ENCODE measurements at places on chromosomes 16 and 17. TPM values are rescaled to one million over a fixed set of nuclear protein-coding genes. Genes with fewer than 3 reads are reported as not detected.

BICDL2 gene
- total RNA-seq: not detected

RPS6KB1 gene
- 43.0 TPM for total RNA-seq

CEMP1 gene
- total RNA-seq: not detected

COTL1 gene
- 164 TPM for total RNA-seq

DNA sequence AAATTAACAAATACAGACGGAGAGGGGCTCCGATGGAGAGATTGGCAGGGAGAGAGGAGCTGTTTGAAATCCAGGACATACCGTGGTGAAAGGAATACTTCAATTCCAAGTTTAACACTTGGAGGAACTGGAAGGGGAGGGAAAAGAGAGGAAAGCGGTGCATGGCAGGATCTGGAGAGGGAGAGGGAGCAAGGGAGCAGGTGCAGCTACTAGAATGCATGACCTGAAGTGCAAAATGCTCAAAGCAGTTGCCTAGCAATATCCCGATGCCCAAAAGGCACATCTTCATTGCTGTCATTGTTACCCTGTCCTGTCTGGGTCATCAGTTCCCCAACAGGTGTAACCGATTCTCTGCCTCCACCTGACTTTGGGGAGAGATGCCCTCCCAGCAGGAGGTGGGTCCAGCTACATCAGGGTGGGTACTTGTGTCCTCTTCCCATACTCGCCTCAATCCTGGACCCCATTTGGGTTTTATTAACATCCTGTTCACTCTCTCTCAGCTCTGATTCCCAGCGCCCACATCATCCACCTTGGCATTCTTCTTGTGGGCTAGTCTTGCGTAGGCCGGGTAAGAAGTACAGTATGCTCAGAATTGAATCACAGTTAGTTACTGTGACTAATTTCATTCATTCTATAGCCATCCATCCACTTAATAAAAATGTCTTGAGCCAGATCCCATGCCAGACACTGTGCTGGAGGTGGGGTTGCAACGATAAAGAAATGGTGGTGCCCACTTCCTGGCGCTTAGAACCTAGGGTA is 37.4 kb upstream of the EMP2 start:
- no peak for DNase-seq

DNA sequence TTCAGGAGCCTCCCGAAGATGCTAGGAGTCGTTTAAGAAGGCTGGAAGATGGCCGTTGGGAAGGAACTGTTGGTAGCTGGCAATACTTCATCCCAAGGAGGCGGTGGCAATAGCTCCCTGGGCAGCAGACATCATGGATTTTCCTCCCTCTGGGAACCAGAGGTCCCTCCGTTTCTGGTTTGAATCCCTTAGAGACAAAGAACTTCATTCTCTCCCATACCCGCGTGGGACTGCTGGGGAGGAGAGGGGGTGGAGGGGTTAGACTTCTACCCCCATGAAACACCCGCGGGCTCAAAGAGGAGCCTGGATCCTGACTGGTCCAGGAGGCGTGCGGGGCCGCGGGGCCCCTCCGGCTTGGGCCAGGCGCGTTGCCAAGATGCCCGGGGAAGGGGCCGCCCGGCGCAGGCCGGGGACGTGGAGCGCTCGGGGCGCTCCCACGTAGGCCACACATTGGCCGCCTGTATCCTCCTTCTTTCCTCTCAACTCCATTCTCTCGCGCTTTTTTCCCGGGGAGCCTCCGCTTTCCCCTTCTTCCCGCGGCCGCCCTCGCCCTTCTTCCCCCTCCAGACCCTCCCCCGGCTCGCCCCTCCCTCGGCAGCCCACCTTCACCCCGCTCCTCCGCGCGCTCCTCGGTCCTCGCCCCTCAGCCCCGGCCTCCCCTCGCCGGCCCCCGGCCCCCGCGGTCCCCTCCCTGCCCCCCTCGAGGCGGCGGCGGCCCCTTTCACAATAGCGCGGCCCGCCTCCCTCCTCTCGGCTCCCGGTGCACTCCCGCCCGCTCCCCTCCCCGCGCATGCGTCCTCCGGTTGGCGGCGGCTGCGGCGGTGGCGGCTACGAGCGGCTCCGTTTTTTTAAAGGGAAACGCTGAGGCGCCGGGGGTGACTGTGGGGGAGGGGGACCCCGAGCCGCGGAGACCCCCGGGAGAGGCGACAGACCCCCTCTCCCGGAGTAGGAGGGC is at the start of gene MSL1:
Gene MSL1 (plus strand): TSS at position 791 of the 955 bp plus-strand sequence. CDS start 642 bp downstream, outside the sequence.
- DNase-seq: peak; percentile 97

- DNase-seq: no peak
Measured at GRCh38 chr17:41498276-41498675, 7.1 kb downstream of the KRT13 start.

DNA sequence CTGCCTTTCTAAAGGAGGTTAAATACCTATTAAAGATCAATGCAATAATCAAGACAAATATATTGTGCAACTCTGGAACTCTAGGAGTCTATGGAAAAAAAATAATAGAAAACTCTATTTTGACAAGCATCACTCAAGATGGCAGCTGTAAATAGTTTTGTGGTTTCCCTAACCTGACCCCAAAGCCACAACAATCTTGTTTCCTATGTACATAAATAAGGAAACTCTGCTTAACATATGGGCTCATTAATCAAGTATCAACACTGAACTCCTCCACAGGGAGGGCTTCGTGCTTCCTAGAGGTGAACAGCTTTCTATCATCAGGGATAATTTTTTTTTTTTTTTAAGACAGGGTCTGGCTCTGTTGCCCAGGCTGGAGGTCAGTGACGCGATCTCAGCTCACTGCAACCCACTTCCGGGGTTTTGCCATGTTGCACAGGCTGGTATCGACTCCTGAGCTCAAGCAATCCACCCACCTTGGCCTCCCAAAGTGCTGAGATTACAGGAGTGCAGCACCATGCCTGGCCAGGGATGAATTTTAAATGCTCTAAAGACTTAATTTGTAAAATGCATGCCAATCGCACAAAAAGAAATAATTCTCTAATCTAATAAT is 42.5 kb downstream of the ARHGAP17 start:
- DNase-seq: no peak

RAB26 gene
- not detected for total RNA-seq

ABI3 gene
- total RNA-seq: 12.5 TPM

GRIN2A gene
- total RNA-seq: 0.74 TPM

CHD9NB gene
- 0.48 TPM for total RNA-seq

PABPN1L gene
- total RNA-seq: not detected

TMEM114 gene
- total RNA-seq: not detected

DNA sequence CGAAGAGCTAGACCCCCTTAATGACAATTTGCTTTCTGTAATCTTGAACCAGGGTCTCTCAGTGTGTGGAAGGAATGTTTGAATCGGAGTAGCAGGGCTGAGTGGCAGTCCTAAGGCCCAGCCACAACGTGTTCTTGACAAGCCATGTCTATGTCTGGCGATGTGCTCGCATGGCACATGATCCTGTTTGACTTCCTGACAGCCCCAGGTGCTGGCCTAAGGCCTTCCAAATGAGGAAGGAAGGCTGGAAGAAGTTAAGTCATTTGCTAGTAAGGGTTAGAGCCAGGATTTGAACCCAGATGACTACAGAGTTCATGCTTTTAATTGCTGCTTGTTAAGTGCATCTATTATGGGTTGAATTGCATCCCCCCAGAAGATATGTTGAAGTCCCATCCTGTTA is 486.7 kb downstream of the MAF start:
- DNase-seq: no peak

ITGB4 gene
- total RNA-seq: 13.9 TPM

CBX2 gene
- total RNA-seq: 2.9 TPM

KLHL36 gene
- 55.4 TPM for total RNA-seq

DNA sequence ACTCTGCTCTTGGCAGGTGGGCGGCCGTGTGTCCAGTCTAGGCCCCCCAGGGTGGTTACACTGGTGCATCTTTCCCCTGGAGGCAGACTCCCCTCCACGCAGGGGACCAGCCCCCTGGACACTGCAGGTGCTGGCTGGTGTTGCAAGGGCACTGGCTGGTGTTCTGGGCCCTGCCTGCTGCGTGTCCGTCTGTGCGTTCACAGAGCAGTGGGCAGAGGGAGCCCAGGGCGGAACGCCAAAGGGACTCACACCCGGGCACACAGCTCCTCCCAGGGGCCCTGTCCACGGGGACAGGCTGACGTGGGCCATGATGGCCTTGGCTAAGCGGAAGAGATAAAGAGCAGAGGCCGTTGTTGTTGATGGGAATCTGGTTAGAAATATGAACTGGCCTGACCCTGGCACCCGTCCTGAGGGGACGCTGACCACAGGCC is 27.3 kb downstream of the ACSF3 start:
- DNase-seq: no peak

- no peak for DNase-seq
Measured at GRCh38 chr16:80285104-80285503, 255.7 kb upstream of the DYNLRB2 start.

GRCh38 chr17:70136131-70136530 is 33.2 kb upstream of the KCNJ2 start:
- DNase-seq: no peak

TPSAB1 gene
- 10.7 TPM for total RNA-seq

DNA sequence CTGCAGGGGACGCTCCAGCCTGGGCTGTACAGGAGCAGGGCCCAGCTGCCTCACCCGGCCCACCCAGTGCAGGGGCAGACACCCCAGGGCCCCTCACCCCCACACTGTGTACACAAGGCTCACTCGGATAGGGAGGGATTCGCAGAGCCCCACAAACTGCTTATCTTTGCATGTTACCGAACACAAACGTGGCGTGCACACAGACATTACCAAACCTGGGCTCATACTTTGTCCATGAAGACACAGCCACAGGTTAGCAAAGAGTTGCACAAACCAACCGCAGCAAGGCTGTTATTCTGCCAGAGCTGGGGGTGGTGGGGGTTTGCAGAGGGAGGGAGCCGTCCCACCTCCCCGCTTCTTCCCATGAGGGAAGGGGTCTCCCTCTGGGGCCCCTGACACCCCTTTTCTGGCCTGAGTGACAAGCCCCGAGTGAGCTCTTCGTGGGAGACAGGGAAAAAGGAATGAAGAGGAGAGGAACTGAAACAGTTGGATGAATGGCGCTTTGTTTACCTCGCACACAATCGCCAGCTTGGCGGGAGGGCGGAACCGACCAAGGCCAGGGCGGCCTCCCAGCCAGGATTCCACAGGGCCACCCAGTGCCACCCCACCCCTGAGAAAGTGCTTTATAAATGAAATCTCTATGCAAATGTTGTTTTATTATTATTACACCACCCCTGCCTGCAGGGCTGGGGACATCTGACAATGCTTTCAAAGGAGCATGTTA is 434 bp upstream of the CPSF4L start:
- DNase-seq: no peak

DNA sequence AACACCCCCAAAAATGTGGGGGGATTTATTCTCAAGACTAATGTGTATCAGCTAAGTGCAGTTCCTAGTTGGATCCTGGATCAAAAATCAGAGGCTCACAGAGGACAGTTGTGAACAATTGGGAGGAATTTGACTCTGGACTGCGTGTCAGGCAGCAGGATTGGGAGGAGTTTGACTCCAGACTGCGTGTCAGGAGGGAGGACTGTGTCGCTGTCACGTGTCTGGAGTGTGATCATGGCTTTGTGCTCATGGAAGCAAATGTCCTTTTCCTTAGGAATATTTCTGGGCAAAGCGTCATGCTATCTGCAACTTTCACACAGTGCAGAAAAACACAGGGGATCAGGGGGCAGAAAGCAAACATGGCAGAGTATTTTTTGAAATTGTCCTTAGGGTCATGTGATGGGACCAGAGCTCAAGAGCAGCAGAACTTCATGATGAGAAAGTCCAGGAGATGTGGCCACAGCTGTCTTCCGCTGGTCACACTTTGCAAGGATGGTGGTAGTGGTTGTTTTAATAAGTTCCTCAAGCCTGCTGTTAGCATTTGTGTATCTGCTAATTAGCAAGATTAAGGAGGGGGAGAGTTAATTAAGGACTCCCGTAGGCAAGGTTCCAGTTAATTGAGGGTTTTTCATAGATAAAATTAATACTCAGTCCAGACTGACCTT is 122.0 kb upstream of the CHMP6 start:
- no peak for DNase-seq

GRCh38 chr17:28612936-28613872 is 781 bp downstream of the RSKR start:
- DNase-seq: peak; percentile 47

KRTAP1-5 gene
- not detected for total RNA-seq

CDRT15 gene
- not detected for total RNA-seq

DNA sequence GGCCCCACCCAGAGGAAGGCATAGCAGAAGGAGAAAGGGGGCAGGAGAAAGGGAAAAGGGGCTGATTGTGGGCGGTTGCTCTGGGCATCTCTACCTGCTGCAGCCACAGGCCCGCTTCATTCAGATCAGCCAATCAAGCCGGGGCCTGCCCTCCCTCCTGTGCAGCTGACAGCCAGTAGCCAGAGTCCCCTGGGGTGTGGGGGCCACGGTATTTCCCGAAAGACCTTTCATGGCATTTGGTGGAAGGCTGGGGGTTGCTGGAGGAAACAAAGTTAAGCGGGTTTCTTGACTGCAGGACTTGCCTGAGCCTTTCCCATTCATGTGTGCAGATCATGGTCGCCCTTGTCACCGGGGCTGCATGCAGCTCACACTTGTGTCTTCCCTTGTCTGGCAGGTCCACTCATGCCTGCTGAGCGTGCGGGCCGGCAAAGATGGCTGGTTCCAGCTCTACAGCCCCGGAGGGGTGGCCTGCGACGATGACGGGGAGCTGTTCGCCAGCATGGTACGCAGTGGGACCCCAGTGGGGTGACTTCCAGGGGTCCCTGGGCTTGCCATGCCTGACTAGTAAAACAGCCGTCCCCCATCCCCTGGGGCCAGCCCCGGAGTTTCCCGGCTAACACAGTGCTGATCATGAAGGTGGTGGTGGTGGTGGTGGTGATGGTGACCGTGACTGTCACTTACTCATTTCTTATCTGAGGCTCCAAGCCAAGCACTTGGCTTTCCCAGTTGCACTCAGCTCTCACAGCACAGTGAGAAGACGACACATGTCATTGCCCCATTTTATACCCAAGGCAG is 82.7 kb upstream of the PLCG2 start:
- DNase-seq: no peak

- DNase-seq: no peak
Measured at GRCh38 chr17:75478508-75478907, 22.1 kb downstream of the TMEM94 start.

SOX8 gene
- total RNA-seq: 1.3 TPM

CACNG3 gene
- total RNA-seq: not detected

CCL4L2 gene
- 1.2 TPM for total RNA-seq

DNA sequence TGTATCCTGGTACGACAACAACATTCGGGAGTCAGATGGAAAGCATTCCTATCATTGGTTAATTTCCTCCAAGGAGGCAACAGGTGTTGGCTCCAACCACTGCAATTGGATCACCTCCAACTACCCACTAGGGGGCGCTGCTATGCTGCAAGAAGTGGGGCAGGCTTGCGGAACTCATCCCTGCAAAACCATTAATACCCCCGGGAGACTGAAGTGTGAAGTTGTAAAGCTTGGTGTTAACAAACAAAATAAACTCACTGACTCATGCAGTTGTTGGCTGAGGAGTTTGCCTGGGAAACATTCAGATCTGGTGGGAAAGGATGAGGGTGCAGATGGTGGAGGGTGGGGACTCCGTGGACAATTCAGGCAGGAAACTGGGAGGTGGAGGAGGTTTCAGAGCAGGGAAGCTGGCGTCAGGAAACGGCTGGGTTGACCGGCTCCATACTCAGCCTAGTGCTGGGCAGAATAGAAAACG is 84.9 kb downstream of the HS3ST2 start:
- DNase-seq: no peak

- DNase-seq: peak; percentile 74
Measured at GRCh38 chr17:49546546-49547535, 28.8 kb upstream of the NXPH3 start.

PIK3R5 gene
- 34.5 TPM for total RNA-seq

- no peak for DNase-seq
Measured at GRCh38 chr17:81473019-81473418, 39.6 kb downstream of the ACTG1 start.

ARHGDIG gene
- 8.6 TPM for total RNA-seq

Data from mesenteric fat pad (tissue), 1 donor.